ENCODE measurements at places on chromosomes 11 and 22.

GRCh38 chr22:38866399-38867123 lies 5.5 kb downstream of the CBX6 start:
- no peak for DNase-seq

GRCh38 chr11:43735961-43736360 lies 55.4 kb downstream of the HSD17B12 start:
- no peak for DNase-seq

GRCh38 chr22:41911001-41911611 lies 3.8 kb downstream of the SHISA8 start:
- DNase-seq, result no peak

GRCh38 chr11:74844072-74844471 lies 95.4 kb downstream of the RNF169 start:
- DNase-seq, result no peak

DNA sequence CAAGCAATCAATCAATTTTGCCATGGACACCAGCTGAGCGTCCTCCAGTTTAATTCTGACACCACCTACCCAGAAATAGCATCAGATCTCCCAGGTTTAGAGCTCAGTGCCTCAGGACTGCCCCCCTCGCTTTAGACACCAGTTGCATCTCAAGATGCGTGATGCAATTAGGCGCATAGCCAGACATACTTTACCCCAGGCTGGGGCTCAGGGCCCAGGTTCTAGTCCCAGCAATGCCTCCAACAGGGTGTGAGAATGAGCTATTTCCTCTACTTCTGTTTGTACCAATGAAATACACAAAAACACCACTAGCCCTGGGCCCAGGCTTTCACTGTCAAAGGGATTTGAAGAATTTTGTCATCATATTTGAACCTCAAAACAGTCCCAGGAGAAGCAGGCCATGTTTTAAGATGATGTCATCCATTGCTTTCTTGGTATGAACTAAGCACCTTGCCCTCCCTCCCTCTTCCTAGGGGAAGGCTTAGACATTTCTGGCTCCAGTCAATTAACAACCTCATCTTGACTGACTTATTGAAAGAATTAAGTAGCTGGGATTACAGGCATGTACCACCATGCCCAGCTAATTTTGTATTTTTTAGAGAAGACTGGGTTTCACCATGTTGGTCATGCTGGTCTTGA lies 61.5 kb upstream of the INCENP start:
- DNase-seq, result no peak

GRCh38 chr11:15148169-15148568 lies 33.4 kb downstream of the INSC start:
- DNase-seq, result no peak

- no peak for DNase-seq
Measured at GRCh38 chr11:88414981-88415413, 77.5 kb upstream of the CTSC start.

DNA sequence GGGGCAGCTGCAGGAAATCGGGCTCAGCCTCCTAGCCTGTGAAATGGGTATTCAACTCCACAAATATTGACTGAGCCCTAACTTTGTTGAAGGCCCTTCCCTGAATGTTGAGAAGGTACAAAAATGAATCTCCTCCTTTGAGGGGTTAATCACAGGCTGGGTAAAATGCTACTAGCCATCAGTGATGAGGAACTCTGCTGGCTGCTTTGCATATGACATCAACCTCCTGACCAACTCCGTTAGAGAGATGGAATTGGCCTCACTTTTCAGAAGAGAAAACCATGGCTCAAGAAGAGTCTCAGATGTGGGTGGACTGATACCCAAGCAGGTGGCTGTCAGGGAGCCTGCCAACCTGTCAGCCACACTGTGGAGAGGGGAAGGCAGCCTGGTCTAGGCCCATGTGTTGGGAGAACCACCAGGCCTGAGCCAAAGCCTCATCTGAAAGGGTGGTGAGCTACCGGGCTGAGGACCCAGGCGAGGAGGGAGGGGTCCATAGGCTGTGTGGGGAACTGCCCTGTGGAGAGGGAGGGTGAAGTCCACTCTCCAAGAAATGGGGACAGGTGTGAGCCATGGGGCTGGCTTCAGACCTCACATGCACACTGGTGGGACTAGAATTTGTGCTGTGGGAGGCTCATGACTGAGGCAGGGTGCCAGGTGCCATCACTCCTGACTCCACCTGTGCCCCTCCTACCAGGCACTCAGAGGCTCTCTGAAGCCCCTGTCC lies 11.8 kb downstream of the CDCA5 start:
- peak; percentile 70 for DNase-seq
